ENCODE measurements at places on chromosomes 12 and 14.

- DNase-seq = no peak
Observed at GRCh38 chr14:35161231-35161630, 38.9 kb downstream of the PRORP start.

GRCh38 chr14:31510222-31510621 lies 22.4 kb upstream of the GPR33 start:
- no peak for DNase-seq

DNA sequence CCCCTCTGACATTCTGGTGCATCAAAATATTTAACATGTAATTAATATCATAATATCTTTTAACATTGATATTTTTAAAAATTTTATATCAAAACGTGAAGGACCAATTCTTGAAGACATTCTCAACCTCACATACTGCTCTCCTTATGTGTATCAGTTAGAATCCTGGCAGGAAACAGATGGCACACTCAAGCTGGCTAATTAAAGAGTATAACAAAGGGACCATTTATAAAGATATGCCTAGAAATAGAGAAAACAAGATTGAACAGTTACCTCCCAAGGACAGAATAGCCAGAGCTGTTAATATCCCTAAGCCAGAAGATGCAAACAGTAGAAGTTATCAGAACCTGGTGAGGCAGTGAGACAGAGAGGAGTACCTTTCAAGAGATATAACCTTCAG lies 368.7 kb downstream of the NELL2 start:
- DNase-seq = no peak

DNA sequence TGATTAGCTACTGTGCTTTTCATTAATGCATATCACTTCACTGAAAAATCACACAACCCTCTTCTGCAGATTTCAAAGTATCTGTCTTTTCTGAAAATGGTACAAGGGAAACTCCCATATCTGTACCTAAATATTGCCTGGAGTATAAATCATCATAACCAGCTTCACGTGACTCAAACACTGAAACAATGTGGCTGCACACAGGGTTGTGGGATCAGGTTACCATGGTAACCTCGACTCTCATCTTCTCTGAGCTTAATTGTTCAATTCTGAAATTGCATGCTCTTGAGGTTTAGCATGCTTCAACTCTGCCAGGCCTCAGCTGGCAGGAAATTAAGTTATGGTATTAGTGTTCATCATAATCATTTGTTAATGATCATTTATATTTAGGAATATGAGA lies 77.5 kb upstream of the CPSF6 start:
- DNase-seq = no peak

DNA sequence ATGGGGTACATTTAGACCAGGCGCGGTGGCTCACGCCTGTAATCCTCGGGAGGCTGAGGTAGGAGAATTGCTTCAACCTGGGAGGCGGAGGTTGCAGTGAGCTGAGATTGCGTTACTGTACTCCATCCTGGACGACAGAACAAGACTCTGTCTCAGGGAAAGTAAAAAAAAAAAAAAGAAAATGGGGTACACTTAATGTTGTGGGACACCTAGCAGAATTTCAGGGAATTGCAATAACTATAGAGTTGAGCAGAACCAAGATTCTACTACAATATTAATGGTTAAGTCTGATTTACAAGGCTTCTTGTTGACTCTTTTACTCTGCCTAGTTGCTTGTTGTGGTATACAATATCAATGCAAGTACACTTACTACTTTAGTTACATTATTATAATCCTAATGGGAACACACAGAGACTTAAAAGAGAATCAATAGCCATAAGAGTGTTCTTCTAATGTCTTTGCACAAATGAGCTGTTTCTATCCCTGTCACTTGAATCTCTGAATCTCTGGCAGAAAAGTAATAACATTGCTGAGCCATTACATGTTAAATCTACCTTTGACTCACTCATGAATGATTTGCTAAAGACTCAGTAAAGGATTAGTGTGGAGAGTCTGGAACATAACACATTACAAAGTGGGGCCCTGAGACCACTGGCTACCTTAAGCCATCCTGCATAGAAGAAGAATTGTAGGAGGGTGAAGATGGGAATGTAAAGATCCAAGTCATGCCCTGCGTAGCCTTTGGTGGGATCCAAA lies 22.7 kb downstream of the BEST3 start:
- no peak for DNase-seq

DNA sequence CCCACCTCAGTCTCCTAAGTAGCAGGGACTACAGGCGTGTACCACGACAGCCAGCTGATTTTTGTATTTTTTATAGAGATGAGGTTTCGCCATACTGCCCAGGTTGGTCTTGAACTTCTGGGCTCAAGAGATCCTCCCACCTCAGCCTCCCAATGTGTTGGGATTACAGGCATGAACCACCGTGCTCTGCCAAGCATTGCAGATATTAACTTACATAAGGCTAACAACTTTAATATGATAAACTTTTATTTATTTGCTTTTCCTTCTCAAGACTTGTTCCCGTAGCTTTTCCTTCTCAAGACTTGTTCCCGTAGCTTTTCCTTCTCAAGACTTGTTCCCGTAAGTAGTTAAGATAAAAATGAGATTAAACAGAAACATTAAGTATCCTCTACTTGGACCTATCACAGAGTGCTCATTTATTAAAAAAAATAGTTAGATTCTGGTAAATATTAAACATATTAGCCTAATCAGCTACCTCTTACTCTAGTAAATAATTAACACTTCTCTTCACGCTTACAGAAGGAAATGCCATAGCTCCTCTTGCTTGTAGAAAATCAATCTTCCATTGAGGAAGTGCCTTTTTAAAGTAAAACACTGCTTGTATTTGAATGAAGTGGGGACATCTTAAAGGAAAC lies 157.7 kb upstream of the KITLG start:
- no peak for DNase-seq

DNA sequence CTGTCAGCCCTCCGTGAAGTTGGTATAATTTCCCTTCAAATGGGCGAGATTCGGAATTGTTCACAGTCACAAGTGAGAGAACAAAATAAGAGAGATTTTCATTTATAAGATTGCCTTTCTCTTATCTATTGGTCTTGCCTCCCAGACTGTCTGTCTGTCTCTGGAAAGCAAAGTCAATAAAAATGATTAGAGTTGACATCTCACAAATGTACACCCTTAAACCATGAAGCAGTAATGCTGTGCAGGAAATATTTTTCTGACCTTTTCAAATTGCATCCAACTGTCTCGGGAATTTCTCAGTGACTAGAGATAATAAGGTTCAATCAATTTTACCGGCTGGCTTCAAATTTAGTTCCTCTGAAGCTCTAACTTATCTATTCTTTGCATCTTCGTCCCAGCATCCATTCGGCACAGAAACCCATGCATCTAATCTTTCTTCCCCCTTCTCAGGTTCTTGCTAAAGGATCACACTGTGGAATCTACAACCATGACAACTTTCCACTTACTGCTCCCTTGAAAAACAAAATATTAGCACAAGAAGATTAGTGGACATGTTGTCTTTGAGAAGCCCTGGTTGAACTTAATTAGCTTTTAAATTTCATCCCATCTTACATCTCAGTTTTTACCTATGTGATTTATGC lies 93.1 kb downstream of the RMST start:
- DNase-seq = no peak

GRCh38 chr14:57854571-57854970 lies 11.3 kb downstream of the SLC35F4 start:
- DNase-seq = no peak

DNA sequence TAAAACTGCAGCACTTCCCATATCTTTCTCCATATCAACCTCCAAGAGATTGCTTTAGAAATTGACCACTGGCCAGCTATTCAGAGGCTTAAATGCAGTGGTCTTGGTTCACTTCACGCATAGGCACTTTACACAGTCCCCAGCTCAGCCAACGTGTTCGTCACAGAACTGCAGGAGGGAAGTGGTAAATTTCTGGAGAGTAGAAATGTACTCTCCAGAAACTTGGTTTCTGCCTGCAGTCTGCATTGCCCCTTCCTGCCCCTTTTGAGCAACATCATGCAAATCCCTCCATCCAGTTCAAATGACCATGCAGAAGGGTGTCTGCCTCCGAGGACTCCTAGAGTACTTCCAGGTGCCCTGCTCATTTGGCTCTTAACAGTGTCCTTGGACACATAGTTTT lies 42.7 kb upstream of the NEDD1 start:
- DNase-seq = no peak

- DNase-seq = no peak
Observed at GRCh38 chr14:68653804-68654203, 139.1 kb downstream of the ZFP36L1 start.

GRCh38 chr12:54005531-54005852 lies 3.3 kb upstream of the HOXC8 start:
- no peak for DNase-seq

DNA sequence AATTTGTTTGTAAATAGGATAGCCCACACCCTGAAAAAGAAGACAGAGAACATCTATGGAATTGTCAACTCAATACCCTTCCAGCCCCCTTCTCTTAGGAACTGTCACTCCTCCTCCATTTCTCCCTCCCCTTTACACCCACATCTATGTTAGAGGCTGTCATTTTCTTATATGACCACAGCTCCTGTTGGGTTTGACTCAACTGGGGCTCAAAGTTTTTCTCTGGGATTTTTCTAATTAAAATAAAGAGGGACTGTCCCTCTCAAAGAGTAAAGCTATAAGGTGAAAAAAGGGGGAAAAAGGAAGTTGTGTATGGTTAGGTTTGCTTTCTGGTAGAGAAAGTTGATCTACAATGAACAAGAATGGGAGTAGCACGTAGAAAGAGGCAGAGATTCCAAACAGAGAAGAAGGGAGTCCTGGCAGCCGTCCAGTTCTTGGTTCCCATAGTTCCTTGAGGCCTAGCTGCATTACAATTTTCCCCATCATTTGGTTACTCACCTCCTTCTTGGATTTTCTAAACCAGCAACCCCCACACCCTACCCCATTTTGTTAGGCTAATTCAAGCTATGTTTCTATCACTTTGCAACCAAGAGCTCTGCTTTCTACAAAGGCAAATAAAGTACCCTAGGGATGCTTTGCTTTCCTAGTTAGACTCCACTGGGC lies 44.3 kb upstream of the STK38L start:
- DNase-seq = no peak

DNA sequence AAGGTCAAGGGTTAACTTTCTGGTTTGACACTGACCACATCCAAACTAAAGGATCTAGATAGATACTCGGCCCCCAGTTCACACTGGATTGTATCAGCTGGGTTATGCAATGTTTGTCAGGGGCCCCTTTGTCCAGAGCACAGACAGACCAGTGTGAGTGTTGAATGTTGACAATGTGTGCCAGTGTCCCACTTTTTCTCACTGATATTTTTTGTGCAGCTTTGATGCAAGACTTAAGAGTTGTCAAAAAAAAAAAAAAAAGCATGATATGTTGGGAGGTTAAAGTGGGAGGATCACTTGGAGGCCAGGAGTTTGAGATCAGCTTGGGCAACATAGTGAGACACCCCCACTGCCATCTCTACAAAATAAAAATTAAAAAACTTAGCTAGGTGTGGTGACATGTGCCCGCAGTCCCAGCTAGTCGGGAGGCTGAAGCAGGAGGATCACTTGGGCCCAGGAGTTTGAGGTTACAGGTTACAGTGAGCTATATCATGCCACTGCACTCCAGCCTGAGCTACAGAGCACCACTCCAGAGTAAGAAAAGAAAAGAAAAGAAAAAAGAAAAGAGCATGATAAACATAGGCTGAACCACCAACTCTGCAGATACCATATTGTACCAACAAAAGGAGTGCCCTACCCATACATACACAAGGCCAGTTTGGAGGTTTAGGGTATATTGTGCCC lies 97.5 kb downstream of the LGR5 start:
- no peak for DNase-seq

- no peak for DNase-seq
Observed at GRCh38 chr12:111413442-111414086, 7.8 kb downstream of the SH2B3 start.

DNA sequence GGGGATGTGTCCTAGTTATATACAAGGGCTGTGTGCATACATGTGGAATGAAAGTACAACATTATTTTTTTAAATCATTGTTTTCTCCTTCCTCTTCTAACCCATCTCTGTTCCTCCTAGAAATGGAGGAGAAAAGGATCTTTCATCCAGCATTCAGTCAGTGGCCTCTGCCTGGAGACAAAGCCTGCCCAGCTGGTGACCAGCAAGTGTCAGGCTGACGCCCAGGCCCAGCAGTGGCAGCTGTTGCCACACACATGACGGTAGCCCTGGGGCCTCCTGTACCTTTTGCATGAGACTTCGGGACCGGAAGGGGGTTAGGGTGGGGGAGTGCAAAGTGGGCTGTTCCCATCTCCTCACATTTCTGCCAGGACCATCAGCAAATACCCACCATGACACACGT lies 46.2 kb downstream of the ERH start:
- DNase-seq = no peak

- DNase-seq = no peak
Observed at GRCh38 chr12:131861261-131862083, 33.0 kb upstream of the ULK1 start.

DNA sequence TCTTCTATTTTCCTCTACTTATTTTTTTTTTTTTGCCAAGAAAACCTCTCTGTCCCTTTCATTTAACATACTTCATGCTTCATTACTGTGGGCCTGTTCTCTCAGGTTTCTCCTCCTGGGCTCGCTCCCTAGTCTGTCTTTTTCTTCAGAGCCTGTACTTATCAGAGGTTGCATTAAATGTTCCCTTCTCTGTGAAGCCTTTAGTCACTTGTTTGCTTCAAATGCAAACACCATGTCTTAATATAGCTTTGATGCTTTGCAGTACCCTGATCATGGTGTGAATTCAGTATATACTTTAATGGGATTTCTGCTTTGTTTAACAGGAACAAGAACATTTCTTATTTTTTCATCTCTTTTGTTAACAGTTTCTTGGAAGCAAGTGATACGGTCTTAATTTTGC lies 72.7 kb upstream of the DNM1L start:
- DNase-seq = no peak

GRCh38 chr12:125530876-125531275 lies 465.6 kb downstream of the AACS start:
- no peak for DNase-seq

DNA sequence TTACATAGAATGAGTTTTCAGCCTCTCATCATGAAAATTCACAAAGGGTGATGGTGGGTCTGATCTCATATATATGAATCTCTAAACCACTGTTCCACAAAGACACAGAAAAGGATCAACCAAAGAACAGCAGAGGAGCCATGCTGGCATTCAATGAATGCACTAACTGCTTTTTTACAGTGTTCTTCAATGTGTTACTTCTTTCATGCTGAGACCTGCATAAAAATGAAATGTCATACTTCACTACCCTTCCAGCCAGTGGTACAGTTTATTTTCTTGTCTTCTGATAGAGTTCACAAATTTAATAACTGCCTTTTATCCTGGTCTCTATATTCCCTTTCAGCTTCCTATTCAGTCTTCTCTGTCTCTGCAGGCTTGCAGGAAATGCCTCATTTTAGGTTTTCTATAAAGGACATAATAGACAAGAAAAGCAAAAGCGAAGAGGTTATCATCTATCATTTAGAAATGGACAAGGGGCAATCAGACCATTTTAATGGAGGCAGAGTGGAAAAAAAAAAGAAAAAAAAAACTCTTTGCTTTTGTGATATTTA lies 836.7 kb upstream of the FOXG1 start:
- DNase-seq = no peak
